ENCODE measurements at places on chromosomes 6 and 20.

GRCh38 chr6:149031859-149032598 is 285.2 kb downstream of the UST start:
- DNase-seq, result peak; percentile 22

DNA sequence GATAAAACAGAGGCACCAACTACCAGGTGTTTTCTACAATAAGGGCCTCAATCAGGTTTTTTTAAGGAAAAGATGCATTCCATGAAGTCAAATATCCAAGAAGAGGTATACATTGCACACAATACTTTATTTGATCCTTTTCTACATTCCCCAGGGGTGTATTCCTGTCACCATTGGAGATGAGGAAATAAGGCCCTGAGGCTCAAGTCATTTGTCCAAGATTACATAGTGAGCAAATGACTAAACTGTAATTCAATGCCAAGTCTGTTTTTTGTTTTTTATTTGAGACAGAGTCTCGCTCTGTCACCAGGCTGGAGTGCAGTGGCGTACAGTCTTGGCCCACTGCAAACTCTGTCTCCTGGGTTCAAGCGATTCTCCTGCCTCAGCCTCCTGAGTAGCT is 69.2 kb upstream of the CDYL start:
- no peak for DNase-seq

DNA sequence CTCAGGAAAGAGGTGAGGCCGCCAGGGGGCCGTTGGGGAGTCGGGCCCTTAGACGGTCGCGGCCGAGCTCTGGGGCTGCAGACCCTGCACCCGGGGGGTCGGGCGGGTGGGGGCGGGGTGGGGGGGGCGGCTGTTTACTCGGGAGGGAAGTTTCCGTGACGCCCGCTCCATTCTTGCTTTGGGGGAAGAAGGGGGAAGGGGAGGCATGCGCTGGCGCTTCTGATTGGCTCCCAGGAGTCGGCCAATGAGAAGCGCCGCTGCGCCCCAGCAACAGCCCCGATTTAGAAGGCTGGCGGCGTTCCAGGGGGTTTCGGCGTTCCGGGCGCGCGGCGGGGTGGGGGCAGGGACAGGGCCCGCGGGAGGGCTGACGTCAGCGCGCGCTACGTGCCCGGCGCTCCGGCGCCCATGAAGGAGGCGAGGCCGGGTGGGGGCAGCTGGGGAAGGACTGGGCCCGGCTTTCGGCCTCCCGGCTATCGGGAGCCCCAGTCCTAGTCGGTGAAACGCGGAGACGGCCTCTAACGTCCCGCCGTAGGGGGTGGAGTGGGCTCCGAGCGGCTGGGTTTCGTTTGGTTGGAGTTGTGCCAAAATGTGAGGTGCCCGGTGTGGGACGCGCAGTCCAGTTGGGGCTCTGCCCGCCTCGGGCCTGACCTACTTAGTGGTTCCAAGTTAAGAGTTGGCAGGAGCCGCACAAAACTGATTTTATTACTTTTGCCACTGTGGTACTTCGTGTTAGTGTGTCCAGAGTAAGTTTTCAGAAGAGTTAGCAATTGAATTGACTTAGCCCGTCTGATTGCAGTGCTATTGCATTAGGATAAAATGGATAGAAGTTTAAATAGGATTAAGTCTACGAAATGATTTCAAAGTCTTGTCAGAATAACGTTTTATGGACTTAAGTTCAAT is 1.1 kb downstream of the PNRC1 start:
- peak; percentile 98 for DNase-seq

- DNase-seq, result no peak
Measured at GRCh38 chr6:13377054-13377758, 48.9 kb upstream of the TBC1D7 start.

DNA sequence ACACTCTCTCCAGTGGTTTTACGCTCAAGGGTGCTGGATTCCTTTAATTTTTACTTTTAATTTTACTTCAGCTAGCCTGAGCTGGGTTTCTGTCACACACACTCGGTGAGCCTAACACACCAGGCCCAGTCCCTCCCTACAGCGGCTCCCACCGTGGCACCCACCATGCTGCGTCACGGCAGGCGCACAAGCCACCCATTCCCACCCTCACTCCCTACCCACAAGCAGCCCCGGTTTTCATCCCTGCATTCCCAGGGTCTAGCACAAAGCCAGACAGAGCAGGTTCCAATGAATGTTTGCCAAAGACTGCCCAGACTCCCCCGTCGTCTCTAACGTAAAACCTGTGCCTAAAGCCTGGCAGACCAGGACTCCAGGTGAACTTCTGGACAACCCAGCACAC is 50.3 kb downstream of the MYH7B start:
- no peak for DNase-seq

- no peak for DNase-seq
Measured at GRCh38 chr6:144844596-144844995, 559.5 kb downstream of the UTRN start.

GRCh38 chr6:167858842-167859664 is 32.3 kb downstream of the AFDN start:
- DNase-seq, result no peak

- DNase-seq, result no peak
Measured at GRCh38 chr20:43331906-43332305, 125.8 kb upstream of the SRSF6 start.

GRCh38 chr6:125046107-125046925 is 84.1 kb downstream of the RNF217 start:
- DNase-seq, result no peak

DNA sequence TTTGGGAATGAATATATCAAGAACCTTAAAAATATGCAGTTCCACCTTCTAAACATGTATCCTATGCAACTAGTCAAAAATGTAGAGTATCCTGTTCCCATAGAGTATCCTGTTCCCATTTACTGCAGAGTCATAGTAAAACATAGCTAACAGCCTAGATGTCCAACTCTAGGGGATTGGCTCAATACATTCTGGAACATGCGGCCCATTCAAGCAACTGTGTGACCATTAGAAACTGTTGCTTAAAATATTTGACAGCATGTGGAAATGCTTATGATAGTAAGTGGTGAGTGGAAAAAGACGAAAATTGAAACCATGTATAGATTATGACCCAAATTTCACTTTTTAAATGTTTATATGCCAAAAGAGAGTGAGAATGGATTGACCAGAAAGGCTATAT is 11.2 kb downstream of the FOXP4 start:
- DNase-seq, result no peak

DNA sequence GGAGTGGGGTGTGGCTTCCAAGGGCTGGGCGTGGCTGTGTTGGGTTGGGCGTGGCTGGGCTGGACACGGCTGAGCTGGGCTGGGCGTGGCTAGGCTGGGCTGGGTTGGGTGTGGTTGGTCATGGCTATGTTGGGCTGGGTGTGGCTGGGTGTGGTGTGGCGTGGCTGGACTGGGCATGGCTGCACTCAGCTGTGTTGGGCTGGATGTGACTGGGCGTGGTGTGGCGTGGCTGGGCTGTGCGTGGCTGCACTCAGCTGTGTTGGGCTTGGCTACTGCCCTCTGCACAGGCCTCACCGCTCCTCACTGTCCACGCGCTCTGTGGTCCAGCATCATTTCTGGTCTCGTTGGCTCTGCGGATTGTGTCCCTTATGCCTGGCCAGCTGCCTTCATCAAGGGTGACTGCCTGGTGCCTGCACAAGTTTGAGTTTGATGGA is 43.5 kb upstream of the SLCO4A1 start:
- DNase-seq, result no peak

GRCh38 chr6:14865531-14866100 is 380.3 kb upstream of the JARID2 start:
- peak; percentile 51 for DNase-seq

DNA sequence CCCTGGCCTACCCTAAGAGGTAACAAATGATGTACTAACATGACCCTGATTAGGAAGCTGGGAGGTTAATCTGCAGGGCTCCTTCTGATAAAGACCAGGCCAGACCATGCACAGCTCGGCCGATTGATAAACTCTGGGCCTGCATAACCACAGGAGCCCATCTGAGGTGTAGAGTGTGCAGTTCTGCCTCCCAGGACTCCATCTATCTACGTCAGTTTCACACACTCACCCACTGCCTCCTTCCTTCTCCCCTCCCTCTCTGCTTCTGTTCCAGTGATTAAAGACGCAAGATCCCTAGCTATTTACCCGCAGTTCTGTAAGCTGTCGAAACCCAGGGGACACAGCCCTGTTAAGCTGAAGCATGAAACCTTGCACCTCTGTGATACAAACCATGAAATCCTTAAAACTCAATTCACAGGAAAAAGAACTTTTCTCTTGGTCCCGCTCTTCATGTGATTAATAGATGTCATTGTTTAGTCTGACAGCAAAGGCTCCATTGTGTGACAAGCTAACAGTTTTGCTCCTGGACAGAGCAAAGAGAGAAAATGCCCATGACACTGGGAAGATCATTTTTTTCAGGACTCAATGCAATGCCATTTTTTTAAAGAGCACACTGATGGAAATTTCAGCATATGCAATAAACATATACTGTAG is 470.6 kb downstream of the MAFB start:
- DNase-seq, result no peak

- DNase-seq, result peak; percentile 85
Measured at GRCh38 chr20:63639093-63639975, 12.4 kb upstream of the GMEB2 start.

DNA sequence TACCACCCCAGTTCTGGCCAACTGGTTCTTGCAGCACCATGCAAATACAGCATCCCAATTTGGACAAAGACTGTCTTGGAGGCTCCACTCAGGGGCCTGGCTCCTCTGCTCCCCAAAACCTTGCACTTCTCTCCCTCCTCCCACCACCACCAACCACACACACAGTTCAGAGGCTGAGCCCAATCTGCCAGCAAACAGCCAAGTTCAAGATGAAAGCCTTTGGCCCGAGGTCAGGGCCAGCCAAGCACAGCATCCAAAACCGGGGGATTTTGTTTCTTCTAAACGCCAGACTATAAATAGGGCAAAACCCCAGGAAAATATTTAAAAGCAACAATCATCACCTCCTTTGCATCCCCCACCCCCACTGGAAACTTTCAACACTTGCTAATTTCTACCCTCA is 5.7 kb downstream of the KCNK5 start:
- no peak for DNase-seq

DNA sequence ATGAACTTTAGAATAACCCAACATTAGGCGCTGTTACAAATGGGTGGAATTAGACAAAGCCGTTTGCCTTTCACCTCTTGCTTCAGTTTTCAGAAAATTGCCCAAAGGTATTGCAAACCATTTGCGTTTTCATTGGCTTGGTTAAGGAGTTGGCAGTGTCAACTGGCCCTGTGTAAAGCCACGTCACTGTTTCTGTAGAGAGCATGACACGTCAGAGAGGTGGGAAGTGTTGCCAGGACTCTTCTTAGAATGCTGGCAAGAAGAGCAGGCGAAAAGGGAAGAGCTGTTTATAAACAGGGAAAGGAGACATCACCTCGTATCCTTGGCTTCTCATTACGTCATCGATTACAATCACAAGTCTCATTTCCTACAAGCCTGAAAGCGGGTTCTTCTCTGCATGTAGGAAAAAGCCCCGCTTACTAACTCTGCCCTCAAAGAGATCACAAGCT is 4.2 kb upstream of the IRF4 start:
- no peak for DNase-seq
